T-helper 22 cell (primary cell): ENCODE measurements at places on chromosomes 13 and 19.

DNA sequence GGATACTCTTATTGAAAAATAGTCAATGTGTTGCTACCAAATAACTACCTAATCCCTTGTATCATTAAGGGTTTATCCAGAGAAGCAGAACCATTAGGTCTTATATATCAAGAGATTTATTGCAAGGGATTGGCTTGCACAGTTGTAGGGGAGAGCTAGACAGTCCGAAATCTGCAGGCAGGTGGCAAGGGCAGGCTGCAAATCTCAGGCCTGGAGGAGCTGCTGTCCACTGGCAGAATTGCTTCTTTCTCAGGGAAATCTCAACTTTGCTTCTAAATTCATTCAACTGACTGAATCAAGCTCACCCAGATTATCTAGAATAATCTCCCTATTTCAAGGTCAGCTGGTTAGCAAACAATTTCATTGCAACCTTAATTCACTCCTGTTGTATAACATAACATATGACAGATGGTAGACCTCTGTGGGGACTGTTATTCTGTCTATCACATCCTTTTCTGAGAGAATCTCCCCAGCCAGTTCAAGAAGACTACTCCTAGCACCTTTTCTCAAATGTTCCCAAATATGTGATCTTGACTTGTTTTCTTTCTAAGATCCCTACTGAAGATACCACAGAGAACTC, 194.2 kb downstream of the NHLRC3 start:
- DNase-seq, result no peak

DNA sequence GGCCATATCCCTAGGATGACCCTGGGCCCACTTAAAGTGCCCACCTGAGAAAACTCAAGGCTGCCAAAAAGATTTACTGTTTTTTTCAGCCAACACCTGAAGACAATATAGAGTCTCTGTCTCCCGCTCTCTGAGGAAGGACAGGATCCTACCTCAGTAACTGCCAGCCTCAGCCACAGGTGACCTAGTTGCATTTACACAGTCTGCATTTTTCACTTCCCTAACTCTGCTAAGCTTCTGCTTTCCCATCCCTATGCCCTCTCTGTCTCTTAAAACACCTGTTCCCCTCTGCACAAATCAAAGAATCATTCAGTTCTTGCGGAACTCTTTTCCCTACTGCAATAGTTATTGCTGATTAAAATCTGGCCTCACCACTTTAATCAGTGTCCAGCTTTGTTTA, 609.5 kb downstream of the UQCRFS1 start:
- DNase-seq, result no peak

DNA sequence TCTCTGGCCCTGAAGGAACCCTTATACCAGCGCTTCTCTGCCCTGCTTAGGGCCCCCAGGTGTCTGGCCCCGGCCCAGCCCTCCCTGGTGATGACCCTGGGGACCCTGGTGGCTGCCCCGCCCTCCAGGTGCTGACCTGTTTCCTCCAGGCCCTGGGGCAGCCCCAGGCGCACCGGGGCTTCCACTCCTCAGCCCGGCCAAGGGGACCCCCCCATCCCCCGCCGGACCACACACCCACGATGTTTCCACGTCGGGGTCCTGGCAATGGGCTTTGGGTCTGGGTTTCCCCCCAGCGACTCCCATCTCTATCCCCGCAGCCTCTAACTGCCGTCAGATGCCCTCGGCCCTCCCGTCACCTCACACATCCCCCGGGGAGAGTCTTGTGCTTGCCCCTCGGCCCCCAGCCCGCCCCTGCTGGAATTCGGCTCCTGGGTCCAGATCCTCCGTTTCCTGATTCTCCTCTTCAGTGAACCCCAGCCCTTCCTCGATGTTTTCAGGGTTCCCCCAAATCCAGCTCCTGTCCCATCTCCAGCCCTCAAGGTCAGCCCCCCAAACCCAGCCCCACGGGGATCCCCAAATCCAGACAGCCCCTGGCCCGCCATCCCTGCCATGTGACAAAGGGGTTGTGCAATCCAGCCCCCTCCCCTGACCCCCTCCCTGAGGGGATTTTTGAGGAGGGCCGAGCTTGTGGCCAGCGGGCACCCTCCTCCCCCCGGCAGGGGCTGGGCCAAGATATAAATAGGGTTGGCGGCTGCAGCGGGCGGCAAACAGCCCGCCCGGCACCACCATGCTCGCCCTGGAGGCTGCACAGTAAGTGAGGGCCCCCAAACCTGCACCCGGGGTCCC, at the start of gene SPIB:
Gene SPIB (plus strand): TSS at position 763 of the 846 bp plus-strand sequence. CDS start 25 bp downstream, at position 788.
- no peak for DNase-seq

DNA sequence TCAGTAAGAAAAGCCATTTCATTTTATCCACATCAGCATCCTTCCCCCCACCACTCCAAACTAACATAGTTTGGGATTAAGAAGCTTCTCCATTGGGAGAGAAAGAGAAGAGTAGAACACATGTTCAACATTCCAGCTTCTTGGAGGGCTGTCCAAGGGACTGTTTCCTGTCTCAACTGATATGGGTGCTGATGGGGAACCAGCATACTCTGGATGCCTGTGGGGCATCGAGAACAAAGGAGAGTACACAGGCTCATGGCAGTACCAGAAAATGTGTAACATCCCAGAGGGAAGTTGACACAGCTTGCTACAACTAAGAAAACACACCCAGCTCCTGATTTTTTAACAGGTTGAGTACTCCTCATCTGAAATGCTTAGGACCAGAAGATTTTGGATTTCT, 24.7 kb downstream of the SUCLA2 start:
- no peak for DNase-seq

- no peak for DNase-seq
Measured at GRCh38 chr19:38021352-38021751, 114.3 kb downstream of the SIPA1L3 start.

GRCh38 chr13:86862137-86862536, 809.0 kb upstream of the SLITRK5 start:
- no peak for DNase-seq

DNA sequence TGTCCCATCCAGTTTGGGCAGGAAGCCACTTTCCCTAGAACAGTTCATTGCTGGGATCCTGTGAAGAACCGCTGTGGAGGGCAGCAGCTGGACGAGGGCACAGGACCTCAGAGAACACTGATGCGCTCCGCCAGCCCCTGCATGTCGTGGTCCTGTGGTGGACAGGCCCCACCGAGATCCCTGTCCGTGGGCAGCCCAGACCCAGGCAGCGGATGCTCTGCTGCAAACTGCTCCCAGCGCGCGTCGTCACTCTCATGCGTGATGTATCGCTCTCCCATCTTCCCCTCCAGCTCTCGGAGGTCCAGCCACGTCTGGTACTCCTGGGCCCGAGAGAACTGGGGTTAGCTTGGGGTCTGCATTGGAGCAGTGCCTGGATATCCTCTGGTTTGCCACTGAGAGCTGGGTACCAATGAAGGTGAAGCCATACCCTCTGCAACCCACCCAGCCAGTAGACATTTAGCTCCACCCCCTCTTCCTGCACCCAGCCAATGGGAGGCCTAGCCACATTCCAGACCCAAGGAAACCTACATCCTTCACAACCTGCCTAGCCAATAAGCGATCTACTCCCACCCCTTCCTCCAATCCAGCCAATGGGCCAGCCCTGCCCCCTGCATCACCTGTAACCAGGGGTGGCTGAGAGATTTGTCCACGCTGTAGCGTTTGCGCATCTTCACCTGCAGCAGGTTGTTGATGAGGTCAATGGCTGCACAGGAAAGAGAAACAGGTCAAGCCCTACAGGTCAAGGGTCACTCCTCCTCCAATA, 13.6 kb upstream of the DACT3 start:
- DNase-seq, result no peak

DNA sequence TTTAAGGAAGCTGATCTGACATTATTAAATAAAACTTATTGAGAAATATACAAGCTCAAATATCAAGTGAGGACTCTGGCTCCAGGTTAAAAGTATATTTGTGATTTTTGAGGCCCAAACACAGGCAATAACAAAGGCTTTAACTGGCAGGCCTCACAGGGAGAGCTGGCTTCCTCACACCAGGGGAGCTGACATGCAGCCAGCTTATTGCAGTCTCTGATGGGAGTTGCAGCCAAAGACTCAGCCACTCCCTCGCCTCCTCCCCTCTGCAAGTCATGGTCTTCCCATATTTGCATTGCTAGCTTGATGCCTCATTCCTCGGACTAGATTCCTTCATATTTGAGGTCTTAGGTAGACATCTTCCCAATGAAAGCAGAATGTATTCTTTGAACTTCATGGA, 647.1 kb upstream of the SLITRK6 start:
- no peak for DNase-seq

DNA sequence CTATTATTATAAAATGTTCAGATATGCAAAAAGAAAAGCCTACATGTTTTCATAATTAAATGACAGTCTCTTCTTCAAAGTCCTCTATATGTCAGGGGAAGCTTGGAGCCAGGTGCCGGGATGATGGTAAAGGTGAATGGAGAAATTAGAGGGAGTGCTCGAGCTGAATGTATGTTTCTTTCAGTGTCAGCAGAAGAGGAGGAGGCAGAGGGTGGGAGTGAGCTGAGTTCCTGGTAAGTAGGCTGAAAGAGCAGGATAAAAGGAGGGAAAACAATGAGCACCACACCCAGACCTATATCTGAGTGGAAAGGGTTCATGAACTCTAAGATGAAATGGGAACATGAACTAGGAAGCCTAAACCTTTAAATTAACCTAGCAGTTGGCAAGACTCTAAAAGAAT, 307.6 kb upstream of the NBEA start:
- DNase-seq, result no peak

DNA sequence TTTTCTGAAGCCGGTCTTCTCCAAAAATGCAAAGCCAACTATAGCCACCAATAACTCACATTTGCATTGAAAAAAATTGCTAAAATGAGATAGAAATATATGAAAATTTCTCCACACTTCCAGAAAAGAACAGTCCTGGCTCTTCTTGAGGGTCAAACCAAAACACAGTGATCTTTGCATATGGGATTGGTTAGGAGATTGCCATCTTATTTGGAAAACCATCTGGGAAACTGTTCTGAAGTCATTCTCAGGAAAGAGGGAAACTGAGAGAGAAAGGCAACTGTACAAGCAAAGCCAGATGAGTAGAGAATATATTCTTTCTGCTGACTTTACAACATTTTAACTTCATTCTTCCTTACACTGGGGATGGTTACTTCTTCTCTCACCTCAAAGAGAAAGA, 54.6 kb downstream of the HSPH1 start:
- DNase-seq, result no peak

- DNase-seq, result no peak
Measured at GRCh38 chr13:105278943-105279381, 1256.5 kb downstream of the EFNB2 start.

DNA sequence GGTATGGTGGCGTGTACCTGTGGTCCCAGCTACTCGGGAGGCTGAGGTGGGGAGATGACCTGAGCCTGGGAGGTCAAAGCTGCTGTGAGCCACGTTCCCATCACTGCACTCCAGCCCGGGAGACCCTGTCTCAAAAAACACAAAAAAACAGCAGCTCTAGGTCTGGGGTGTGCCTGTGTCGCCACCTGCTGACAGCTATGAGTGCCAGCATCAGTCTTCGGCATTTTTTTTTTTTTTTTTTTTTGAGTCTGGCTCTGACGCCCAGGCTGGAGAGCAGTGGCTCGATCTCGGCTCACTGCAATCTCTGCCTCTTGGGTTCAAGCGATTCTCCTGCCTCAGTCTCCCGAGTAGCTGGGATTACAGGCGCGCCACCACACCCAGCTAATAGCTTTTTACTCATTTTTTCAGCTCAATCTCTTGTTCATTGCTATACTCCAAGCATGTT, 10.1 kb downstream of the AP2S1 start:
- DNase-seq, result peak; percentile 19

- DNase-seq, result no peak
Measured at GRCh38 chr13:108302279-108302678, 32.8 kb downstream of the TNFSF13B start.

GRCh38 chr13:71661921-71662320, 205.1 kb downstream of the DACH1 start:
- DNase-seq, result no peak

GRCh38 chr13:24056616-24057137, 103.8 kb upstream of the SPATA13 start:
- DNase-seq, result no peak

- no peak for DNase-seq
Measured at GRCh38 chr13:25175431-25175830, 3.3 kb upstream of the AMER2 start.

- DNase-seq, result no peak
Measured at GRCh38 chr19:34577531-34578101, 96.1 kb downstream of the WTIP start.

GRCh38 chr13:48318821-48319511, 15.4 kb downstream of the RB1 start:
- DNase-seq, result no peak

- no peak for DNase-seq
Measured at GRCh38 chr13:26075498-26075897, 23.7 kb upstream of the SHISA2 start.

DNA sequence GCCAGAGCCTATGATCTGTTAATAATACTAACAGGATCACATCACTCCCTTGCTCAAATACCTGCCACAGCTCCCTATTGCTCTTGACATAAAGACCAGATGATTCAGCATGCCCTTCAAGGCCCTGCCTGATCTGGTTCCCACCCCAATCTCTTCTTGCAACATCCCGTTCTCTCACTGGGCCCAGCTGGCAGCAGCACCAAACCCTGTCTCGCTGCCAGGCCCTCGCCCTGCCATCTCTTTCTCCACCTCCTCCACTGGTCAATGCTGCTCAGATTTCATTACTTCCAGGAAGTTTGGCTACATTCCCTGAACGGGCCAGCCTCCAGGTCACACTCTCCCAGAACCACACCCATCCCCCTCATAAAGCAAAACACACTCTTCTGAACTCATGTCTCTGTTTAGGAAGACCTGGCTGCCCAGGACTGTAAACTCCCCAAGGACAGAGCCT, 8.6 kb upstream of the BCAT2 start:
- DNase-seq, result no peak

DNA sequence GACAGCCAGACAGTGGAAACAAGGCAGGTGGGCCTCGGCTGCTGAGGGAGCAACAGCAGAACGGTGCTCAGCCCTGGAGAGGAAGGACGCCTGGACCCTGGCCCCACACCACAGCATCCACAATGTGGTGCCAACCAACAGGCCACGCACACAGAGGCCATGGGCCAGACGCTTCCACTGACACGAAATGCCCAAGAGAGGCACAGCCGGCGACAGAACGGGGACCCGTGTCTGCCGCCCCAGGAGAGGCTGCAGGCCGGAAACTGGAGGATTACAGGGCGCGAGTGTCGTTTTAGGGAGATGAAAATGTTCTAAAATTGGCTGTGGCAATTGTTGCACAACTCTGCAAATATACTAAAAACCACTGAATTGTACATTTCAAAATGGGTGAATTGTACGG, 69.7 kb downstream of the RASA3 start:
- no peak for DNase-seq

DNA sequence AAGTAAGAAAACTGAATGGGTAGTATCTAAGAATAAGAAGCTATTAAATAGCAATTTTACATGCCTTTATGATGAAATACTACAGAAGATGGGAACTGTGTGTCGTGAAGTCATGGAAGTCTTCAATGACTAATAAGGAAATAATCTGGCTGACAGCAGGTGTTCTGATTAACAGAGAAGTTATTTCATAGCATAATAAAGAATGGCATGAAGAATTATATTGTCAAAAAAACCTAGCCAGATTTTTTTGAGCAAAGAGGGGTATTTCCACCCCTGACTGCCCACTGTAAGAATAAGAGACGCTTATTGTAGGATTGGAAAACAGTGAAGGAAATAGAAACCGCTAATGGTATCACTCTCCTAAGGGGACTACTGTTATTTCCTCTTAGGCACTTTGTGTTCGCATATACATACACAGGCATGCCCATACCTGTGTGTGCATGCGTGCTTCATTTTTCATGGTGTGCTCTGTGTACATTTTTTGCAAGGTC, 318.8 kb downstream of the SHISA2 start:
- no peak for DNase-seq

GRCh38 chr19:51668216-51668615, 21.6 kb upstream of the SIGLEC14 start:
- DNase-seq, result no peak
